Stimulated activated CD8-positive, alpha-beta memory T cell treated with anti-CD3 and anti-CD28 coated beads, Interleukin-7, amount 100 ng/mL, for 4 hours (primary cell): ENCODE measurements at places on chromosomes 16 and 17.
A peak's percentile ranks its signal among the peaks of the same experiment; 100 is the strongest.

- DNase-seq, result peak; percentile 12
Measured at GRCh38 chr16:10256784-10257641, 74.8 kb upstream of the GRIN2A start.

- DNase-seq, result no peak
Measured at GRCh38 chr16:57091975-57092785, at the start of gene CPNE2. Gene CPNE2 (plus strand): TSS chr16:57092583. CDS start chr16:57110743, 18,160 bp downstream.

DNA sequence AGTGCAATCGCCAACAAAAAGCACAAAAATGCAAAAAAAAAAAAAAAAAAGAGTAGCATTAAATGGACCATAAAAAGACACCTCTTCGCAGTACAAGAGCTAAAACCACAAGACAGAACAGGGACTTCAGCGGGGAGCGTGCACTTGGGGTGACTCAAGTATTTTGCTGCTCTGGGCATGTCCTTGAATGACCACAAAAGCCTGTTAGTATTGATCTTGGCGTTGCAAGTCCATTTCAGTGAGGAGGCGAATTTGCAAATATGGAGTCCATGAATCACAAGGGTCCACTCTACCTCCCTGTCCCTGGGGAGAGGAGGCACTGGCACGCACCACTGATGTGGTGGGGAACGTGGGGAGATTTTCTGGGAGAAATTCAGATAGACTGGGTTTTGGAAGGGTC lies 78.9 kb downstream of the CNGB1 start:
- no peak for DNase-seq

- DNase-seq, result no peak
Measured at GRCh38 chr17:156946-157345, 19.6 kb downstream of the SCGB1C2 start.

DNA sequence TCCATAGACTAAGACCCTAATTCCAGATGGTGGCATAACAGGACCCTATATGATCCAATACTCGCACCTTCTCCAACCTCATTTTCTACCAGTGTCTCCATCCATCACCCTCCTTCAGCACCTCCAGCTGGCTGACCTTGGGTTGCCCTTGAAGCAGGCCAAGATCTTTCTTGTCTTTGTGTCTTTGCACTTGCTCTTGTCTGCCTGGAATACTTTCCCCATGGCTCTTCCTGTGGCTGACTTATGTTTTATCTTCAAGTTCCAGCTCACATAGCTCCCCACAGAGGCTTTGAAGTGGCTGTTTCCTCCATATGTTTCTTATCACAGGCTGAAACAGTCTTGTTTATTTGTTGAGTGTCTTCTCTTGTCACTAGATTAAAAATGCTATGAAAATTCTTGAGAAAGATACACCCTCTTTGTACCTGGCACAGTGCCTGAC lies 29.6 kb upstream of the MMD start:
- DNase-seq, result no peak

DNA sequence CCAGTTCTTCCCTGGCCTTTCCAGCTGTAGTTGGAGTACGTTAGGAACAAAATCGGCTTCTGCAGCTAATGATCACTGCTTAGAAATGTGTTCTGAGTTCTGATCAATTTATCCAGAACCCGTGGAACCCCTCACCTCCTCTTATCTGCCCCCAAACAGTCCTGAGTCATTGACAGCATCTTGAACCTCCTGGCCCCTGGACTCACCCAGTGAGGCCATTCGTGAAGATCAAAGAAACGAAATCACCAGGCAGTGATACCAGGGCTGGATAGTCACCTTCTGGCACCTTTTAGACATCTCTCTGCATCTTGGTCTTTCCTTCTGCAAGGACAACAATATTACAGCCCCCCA lies 17.0 kb upstream of the EXOC7 start:
- DNase-seq, result no peak

- DNase-seq, result no peak
Measured at GRCh38 chr17:72474243-72474642, 353.4 kb downstream of the SOX9 start.

DNA sequence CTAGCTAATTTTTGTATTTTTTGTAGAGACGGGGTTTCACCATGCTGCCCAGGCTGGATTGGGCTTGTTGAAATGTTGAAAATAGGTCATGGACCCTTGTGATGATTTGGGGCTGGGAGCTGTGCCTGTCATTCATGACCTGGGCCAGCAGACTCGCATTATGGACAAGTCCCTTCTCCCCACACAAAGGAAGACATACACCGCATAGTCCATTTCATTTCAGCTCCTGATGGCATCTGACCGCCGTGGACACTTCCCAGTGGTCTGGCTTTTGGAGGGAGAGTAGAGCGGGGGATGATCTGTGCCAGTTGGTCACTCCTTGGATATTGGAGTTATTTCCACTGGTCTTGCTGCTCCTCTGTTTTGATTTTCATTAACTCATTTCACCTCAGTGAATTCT lies 34.8 kb downstream of the MPRIP start:
- no peak for DNase-seq

DNA sequence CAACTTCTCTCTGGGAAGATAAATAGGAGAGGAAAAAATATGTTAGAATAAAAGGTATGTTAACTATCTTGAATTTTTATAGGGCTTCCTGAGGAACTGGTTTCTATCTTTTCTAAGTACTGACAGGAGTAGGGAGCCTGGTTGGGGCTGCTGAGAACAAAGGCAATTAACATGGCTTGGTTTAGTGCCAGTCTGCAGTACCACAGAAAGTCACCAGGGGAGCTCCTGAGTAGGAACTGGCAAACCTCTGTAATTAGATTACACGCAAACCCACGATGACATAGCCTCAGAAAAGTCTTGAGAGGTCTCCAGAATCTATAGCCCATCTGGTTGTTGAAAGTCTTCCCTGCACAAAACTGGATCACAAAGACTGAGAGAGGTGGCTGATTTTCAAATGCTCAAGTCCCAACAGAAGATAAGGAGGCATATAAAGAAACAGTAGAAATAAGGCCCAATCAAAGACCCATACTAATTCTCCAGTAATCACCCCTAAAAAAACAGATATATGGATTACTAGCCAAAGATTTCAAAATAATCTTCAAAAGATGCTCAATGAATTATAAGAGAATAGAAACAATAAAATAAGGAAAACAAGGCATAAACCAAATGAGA lies 11.7 kb upstream of the CNTNAP4 start:
- DNase-seq, result no peak

DNA sequence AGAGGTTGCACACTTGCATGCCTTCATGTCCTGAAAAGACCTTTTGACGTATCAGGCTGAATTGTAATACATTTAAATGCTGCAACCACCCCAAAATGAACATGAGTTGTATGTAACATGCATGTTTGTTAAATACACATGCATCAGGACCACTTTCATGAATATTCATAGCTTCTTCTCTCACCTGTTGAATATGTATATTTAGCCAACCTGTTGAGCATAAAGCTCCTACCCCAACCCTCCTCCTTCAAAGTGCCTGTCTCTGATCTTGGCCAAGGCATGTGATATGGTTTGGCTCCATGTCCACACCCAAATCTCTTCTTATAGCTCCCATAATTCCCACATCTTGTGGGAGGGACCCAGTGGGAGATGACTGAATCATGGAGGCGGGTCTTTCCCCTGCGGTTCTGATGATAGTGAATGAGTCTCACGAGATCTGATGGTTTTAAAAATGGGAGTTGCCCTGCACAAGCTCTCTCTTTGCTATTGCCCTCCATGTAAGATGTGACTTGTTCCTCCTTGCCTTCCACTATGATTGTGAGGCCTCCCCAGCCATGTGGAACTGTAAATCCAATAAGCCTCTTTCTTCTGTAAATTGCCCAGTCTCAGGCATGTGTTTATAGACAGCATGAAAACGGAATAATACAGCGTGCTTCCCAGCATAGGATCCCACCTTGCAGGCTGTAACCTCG lies 3.8 kb upstream of the CRYM start:
- no peak for DNase-seq

DNA sequence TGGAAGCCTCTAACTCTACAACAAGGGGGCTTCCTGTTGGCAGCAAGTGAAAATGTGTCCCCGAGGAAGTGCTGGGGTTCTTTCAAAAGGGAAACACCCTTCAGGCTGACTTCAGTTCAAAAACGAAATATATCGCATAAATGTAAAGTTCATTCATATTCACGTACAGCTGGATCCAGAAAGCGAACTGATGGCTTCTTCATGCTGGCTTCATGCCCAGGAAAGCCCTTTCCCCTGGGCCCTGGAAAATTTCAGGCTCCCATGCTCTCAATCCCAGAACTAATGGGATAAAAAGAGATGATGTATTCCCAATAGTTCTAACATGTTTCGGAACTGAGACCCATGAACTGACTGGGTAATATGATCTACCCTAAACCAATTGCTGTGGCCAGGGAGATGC lies 104.7 kb upstream of the CDH13 start:
- no peak for DNase-seq

DNA sequence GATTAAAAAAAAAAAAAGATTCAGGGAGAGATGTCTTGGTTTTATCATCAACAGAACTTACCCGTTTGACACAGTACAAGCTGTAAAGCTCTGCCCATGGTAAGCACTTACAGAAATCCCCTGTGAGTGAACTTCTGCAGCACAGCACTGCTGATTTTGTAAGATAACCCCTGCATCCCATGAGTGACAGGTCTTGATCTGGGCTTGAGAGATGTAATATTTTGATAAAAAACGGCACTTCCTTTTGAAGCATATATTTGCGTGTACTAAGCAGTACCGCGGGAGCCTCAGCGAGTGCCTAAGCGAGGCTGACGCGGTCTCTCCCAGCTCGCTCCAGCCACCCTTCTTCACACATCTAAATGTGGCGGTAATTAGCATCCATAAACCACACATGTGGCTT lies 50.5 kb downstream of the IKZF3 start:
- peak; percentile 28 for DNase-seq

DNA sequence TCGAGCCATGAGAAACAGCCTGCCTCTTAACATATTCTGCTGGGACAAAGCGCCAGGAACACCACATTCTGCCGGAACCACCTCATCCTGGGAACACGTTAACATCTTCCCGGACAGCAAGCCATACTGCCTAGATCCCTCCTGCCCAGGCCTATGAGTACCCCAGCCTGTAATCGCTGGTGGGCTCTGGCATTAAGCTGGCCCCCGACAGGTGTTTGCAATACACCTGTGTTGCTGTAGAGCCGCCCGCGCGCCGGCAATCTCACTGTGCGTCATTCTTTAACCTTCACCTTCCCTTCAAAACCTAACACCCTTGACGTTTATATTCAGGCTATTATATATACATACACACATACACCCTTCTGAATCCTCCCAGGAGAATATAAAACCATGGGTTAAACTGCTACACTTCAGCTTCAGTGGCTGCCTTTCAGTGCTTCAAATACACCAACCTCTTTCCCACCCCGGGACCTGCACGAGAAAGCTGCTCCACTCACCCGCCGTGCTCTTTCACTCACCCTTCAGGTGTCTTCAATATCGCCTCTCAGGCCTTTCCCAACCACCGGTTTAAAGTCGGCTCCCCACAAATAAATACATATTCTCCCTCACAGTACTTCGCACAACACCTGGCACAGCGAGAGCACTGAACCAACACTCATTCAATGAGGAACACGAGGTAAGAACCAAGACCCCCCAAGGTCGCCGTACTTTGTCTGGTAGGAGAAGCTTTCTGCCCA lies 1.0 kb upstream of the ENDOV start:
- DNase-seq, result no peak

GRCh38 chr17:58818654-58819053 lies 63.0 kb downstream of the PPM1E start:
- no peak for DNase-seq

- no peak for DNase-seq
Measured at GRCh38 chr17:38601539-38602351, 4.0 kb downstream of the SRCIN1 start.

GRCh38 chr16:59566446-59566845 lies 832.3 kb upstream of the GOT2 start:
- no peak for DNase-seq

GRCh38 chr16:1065469-1066128 lies 6.9 kb upstream of the SSTR5 start:
- no peak for DNase-seq

GRCh38 chr16:72124761-72125634 lies 31.4 kb downstream of the DHX38 start:
- peak; percentile 24 for DNase-seq

DNA sequence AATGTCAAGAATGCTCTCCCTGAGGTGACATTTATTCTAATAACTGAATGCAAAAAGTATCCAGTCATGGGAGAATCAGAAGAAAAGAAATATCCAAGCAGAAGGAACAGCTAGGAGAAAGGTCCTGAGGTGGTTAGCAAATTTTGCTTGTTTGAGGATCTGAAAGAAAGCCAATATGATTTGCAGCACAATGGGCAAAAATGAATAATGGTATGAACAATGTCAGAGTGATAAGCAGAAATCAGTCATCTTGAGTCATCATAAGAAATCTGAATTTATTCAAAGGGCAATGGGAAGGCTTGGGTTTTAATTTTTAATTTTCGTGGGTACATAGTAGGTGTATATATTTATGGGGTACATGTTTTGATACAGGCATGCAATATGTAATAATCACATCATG lies 68.5 kb downstream of the BRIP1 start:
- DNase-seq, result no peak

DNA sequence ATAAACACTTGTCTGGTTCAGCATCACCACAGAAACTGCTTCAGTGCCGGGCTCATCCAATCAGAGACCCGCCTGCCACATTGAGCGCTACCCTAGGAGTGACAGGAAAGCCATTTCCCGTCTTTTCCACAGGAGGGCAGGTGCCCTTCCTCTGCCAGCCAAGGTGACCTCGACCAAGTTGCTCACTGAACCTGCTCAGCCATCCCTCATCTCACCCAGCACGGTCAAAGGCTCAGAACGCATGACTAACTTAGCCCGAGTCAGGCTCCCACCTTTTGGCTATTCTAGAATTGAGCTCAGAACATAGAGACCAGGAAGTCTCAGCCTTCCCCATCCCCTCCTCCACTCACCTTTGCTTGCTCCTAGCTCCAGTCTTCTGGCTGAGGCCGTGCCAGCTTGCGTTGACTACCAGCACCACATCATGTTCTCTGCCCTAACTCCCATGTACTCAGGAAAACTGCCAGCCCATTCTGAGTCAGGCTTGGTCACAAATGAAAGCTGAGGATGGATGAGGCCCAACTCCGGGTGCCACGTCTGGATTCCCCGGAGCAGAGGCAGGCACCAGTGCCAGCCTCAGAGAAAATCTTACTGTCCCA lies 15.6 kb downstream of the MRPS23 start:
- no peak for DNase-seq

DNA sequence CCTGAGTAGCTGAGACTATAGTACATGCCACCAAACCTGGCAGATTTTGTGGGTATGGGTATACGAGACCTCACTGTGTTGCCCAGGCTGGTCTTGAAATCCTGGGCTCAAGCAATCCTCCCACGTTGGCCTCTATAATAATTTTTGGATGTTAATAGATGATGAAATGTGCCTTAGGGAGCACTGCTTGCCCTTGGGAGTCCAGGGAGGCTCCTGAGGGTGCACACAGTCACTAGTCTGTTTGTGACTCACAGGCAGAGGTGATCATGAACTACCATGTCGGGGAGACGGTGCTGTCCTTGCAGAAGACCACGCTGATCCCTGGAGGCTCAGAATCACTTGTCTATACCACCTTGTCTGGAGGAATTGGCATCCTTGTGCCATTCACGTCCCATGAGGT lies 46.1 kb downstream of the SF3B3 start:
- no peak for DNase-seq

GRCh38 chr17:74901353-74902135 lies 8.1 kb upstream of the FADS6 start:
- DNase-seq, result no peak
